ENCODE measurements at places on chromosomes 13 and 19. TPM values are rescaled to one million over a fixed set of nuclear protein-coding genes. Genes with fewer than 3 reads are reported as not detected.

ZNF709 gene
- polyA plus RNA-seq: 1.4 TPM

LCP1 gene
- polyA plus RNA-seq: not detected

KASH5 gene
- not detected for polyA plus RNA-seq

C1QTNF9B gene
- polyA plus RNA-seq: 0.63 TPM

ZNF177 gene
- 2.3 TPM for polyA plus RNA-seq

DNA sequence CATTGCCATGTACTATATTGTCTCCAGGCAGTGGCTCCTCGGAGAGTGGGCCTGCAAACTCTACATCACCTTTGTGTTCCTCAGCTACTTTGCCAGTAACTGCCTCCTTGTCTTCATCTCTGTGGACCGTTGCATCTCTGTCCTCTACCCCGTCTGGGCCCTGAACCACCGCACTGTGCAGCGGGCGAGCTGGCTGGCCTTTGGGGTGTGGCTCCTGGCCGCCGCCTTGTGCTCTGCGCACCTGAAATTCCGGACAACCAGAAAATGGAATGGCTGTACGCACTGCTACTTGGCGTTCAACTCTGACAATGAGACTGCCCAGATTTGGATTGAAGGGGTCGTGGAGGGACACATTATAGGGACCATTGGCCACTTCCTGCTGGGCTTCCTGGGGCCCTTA is 624 bp downstream of the GPR32 start:
- DNase-seq: no peak

DNA sequence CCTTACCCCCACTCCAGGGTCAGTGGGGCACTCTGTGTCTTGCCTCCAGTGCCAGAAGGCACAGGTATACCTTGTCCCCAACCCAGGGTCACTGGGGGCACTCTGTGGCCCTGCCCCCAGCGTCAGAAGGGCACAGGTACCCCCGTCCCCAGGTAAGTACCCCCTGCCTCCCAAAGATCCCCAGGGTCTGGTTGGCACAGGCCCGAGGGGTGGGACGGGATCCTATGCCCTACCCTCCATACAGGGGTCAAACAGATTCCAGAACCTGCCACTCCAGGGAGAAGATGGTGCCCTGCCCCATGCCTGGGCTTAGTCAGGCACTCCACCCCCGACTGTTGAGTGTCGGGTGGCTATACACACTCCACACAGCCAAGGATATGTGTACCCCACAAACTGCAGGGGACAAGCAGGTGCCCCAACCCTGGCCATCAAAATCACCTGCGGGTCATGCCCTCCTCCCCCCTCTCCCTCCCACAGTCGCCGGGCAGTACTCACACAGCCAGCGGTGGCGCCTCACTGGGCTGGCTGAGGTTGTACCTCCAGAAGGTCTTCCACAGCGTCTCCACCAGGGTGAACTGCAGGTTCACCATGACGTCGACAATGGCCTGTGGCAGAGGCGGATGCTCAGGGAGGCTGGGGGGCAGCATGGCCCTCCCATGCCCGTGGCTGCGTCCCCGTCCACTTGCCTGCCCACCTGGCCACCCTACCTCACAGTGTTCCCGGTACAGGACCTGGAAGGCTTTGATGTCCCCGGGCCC is 13.8 kb downstream of the DCAF15 start:
- DNase-seq: no peak

DNA sequence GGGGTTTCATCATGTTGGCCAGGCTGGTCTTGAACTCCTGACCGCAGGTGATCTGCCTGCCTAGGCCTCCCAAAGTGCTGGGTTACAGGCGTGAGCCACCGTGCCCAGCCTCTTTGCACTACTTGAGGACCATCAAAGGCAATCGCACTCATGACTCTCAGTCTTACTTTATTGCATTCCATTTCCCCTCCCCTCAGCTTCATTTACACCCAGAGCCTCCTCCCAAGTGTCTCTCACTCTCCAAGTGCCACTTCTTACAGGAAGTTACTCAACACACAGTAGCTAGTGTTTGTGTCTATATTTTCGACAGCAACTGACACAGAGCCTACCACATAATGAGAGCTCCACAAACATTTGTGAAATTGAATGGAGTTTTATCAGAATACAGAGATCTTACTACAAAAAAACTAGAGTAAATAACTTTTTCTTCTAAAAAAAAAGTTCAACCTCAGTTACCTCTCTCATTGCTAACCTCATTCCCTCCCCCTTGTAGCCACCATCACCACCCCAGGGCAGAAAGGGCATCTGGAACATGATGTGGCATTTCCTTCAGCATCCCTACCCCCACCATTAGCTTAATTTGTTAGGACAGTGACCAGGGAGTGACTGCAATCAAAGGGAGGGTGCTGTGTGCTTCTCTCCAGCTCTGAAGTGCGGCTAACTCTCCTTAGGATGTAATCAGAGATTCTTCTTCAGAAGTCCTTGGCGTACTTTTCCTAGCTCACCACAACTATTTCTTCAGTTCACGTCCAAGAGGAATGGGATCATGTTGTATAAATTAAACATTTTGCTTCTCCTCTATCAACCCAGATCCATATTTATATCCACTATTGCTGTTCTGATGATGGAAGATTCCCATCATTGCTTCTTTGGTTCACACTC is 17.0 kb upstream of the RUBCNL start:
- DNase-seq: no peak

- no peak for DNase-seq
These were observed 59.4 kb downstream of the LACC1 start for GRCh38 chr13:43939086-43939485.

DNA sequence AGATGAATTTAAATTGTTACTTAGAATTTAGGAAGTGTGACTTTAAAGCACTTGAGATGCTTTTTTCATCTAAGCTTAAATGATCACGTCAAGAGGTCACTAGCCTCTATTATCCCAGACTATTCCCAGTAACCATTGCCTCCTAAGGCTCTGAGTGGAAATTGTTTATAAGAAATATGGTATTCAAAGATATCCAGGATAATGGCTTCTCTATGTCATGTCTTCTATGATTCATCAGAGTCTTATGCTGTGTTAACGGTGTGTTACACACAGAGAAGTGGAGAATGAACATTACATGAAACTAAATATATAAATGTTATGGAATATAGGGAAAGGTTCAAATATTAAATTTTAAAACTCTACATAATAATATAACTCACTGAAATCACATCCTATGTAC is 79.8 kb upstream of the NBEA start:
- no peak for DNase-seq

DNA sequence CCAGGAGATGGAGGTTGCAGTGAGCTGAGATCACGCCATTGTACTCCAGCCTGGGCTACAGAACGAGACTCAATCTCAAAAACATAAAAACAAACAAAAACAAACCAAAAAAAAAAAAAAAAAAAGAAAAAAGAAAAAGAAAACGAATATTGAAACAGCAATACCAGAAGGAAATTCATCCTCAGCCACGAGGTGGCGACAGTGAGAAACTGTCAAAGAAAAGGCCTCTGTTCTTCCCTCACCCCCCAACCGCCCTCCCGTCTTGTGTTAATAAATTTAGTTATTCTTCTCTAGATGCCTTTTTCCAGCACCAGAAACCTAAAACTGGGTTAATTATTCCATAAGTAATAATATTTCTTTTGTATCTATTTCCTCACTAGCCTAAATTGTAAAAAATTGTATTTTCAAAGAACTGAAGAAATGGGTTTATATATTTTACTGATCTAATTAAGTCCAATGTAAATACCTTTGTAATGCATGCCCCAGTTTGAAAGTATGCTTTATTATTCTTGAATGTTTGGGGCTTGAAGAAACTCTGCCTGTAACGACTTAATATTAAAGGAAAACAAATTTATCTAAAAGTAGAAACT is 38.6 kb downstream of the LIG4 start:
- no peak for DNase-seq

DNA sequence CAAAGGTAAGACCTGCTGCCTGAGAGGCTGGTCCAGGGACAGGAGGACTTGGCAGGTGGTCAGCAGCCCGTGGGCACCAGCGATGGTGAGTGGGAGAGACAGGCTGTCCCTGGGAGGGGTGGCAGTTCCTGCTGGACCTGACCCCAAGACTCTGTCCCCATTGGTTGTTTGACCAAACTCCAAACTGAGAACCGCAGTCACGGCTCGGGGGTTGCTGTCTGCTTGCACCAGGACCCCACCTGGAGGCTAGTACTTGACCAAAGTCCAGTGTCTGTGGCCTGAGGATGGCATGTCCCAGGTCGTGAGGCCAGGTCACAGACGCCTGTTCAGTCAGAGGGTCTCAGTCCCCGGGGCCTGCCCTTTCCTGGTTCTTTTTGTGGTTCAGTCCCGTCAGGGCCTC is 9.9 kb upstream of the ZNF14 start:
- DNase-seq: no peak

DNA sequence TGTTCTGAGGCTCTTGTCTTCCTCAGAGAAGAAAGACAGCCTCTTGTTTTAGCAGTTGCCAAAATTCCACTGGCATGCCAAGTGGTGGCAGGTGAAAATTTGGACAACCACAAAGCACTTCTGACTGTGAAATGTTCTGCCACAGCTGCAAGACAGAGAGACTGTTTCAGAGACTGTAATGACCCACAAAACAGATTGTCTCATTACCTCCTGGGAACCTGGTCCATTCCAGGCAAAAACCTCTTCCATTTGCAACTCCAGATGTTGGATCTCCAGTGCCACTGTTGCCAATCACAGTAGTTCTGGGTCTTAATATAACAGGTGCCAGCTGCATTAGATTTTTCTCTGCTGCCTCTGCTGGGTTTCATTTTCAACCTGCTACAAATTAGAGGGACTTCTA is 911.5 kb downstream of the UQCRFS1 start:
- no peak for DNase-seq

Data from AG04450 (cell line).